ENCODE measurements at places on chromosomes 7 and 10.

DNA sequence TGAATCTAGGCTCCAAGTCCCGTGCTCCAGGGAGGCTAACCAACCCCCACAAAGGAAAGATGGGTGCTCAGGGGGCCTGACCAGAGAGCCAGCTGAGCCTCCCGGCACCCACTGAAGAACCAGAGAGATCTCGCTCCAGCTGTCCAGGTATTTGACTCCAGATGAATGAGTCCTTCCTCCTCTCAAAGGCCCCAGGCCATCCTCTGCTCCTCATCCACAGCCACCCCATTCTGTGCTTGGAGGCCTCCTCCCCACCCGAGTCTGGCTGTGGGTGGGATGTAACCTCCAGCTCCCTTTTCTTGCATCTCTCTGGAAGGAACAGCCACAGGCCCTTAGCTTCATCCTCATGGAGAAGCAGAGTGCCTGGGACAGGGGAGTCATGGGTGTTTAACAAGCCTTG, 44.6 kb downstream of the VSTM4 start:
- DNase-seq, result no peak

GRCh38 chr10:121490871-121491519, 107.2 kb downstream of the FGFR2 start:
- no peak for DNase-seq

GRCh38 chr10:11237571-11237970, 219.9 kb downstream of the CELF2 start:
- DNase-seq, result no peak

- DNase-seq, result no peak
Observed at GRCh38 chr7:25333296-25333928, 105.1 kb upstream of the NPVF start.

GRCh38 chr7:139931190-139931934, 102.3 kb downstream of the TBXAS1 start:
- DNase-seq, result no peak

- no peak for DNase-seq
Observed at GRCh38 chr7:110889335-110889734, 201.6 kb upstream of the LRRN3 start.

- DNase-seq, result no peak
Observed at GRCh38 chr10:125709553-125710474, 9.7 kb upstream of the EDRF1 start.

DNA sequence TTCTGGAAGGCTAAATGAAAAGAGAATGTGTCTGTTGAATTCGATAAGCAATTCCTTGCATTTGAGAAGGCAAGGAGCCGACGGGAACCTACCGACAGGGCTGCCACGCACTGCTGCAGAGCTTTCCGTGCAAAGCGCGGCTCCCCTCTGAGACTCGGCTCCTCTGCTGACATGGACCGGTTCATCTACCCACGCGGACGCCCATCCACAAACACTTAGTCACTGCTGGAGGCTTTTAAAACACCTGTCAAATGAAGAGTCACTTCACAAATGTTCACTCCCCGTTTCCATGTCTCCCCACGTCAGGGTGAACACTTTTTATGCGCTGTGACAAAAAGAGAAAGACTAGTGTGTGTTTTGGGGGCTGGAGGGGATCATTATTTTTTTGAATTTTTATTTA, 32.0 kb downstream of the AMZ1 start:
- DNase-seq, result no peak

- no peak for DNase-seq
Observed at GRCh38 chr10:60917331-60918280, 26.4 kb downstream of the RHOBTB1 start.

DNA sequence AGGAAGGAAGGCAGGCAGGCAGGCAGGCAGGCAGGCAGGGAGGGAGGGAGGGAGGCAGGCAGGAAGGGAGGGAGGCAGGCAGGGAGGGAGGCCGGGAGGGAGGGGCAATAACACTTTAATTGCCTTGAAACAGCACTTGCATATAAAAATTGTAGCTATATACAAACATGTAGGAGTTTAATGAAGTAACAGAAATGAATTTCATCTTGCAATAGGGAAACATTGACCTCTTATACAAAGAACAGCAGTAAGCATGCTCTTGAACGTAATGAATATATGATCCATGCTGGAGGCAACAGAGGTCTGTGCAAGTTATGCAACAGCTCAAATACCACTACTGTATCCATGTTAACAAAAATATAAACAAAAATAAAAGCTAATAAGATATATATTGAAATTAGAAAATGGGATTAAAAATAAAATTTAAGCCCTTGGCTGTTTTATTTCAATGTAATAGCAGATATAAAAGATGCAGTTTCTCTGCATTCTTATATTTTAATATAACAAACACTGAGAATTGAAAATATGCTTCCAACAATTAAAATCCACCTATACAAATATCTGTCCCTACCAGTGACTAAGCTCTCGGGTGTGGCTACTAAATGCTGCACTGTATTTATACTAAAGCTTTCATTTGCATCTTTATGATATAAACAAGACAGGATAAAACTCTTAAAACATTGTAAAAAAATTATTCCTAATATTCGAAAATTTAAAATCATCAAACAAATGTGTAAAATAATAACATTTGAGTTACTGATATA, 50.3 kb downstream of the CACNA2D1 start:
- DNase-seq, result no peak

DNA sequence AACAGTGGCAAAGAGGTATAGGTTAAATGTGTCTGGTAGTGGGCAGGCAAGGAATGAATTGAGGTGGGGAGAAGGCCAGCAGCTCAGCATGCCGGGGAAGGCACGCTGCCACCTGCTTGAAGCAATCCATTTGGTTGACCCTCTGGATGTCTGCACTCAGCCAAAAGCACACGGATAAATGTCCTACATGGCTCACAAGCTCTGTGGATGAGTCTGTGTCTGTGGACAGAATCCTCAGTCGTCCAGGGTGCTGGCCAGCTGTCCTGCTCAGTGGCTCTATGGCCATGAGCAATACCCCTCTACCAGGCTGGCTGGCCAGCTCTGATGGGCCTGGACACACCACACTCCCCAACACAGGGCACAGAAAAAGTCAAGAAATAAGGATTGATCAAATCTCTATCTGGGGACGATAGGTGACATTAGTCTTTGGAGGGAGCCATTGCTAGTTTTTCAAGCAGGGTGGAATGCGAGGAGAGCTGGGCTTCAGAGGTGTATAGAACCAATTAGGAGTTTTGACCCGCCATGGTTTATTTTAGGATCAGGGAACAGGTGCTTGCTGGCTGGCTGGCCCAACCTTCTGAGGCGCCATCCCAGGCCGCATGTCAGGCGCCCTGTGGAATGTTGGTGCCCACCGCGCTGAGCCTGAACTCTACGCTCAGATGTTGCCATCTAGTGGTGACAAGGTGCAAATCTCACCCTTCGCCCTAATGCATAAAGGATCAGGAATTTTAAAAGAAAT, 493.4 kb downstream of the TNS3 start:
- DNase-seq, result no peak

DNA sequence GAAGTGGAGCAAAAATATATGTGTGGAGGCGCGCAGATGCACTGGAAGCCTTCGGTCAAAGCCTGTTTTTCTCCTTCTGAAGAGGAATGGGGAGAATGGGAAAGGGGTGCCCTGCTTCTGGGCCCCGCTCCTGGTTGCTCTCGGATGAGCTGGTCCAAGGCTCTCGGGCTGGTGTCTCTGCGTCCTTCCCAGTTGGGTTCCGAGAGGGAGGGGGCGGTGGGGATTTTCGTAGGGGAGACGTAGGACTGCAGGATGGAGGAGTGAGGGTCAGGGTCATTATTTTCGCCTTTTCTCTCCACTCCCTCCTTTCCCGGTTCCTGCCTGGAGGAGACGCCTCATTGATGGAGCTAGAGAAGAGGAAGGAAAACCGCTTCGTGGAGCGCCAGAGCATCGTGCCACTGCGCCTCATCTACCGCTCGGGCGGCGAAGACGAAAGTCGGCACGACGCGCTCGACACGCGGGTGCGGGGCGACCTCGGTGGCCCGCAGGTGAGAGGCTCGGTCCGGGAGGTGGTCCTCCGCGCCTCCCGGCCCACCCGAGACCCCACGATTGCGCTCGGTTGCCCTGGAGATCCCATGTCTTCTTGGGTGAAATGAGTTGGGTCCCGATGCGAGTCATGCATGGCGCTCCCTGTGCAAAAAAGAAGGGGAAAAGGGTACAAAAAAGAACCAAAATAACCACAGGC, 790 bp downstream of the ADAM22 start:
- DNase-seq, result peak; percentile 12

DNA sequence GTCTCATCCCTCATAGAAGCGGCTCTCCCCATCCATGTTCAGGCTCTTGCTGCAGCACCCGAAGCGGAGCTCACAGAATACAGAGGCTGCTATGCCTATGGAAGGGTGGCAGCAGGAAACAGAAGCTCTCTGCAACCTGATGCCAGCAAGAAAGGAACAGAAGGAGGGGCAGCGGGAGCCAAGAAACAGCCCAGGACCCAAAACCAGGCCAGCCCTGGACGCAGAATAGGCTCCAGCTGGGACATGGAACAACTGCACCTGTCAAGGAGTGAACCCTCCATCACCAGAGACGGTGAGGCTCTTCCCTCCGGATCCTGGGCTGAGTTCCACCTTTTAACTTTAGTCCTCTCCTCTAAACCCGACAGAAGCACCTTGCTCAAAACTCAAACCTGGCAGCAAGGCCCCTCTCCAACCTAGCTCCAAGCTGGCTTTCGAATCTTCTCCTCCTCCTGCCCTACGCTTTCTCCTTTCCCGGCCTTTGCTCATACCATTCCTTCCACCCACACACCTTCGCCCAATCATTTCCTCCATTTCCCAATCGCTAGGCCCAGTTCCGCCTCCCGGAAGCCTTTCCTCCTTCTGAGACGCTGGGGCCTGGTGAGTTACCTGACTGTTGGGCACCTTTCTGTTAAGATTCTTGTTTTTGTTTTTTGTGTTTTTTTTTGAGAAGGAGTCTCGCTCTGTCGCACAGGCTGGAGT, 122.8 kb upstream of the ZNF92 start:
- DNase-seq, result no peak

GRCh38 chr10:51567271-51567670, 132.1 kb downstream of the CSTF2T start:
- no peak for DNase-seq

DNA sequence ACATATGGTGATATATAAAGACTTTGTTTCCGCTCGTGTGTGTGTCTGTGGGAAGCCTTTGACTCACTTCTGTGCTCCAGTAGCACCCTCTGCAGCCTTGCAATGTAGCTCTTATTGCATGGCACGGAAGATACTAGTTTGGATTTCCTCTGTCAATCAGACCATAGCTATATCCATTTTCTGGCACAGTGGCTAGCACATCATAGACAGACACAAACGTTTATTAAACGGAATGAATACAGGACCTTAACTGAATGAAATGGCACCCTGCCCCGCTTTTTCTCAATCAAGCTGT, 124.0 kb upstream of the PTPN20 start:
- DNase-seq, result no peak

- DNase-seq, result no peak
Observed at GRCh38 chr10:52755297-52756062, 17.1 kb downstream of the MBL2 start.

DNA sequence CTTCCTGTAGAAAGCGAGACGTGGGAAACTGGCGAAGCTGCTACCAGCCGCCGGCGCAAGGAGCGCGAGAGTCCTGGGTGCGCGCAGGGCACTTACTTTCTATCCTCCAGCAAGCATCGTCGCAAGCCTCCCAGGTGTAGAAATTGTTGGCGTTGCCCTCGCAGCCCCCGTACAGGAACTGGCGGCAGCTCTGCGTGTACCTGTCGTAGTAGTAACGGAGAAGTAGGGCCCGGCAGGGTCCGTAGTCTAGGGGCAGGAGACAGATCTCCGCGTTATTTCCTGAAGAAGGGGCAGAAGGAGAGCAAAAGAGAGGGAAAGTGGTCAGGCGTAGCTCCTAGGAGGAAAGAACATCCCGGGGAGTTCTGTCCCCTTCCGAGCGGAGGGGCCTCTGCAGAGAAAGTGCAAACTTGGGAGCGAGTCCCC, 501 bp downstream of the TFPI2 start:
- no peak for DNase-seq

DNA sequence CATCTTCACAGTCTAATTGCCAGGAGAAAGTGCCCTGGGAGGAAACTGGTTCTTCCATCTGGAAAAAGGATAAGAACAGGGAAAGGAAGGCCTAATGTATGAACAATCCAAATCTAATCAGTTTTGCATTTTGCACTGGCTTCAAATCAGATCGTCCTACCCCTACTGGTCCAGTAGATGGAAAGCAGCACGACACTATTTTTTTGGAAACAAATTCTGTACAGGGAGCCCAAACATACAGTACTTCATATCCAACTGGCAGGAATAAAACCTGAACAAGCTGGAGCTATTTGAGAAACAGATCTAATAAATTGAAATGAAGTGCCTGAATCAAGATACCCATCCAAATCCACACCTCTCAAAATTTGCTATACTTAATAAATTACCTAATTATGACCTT, 36.5 kb downstream of the ETV1 start:
- DNase-seq, result no peak

- no peak for DNase-seq
Observed at GRCh38 chr7:135200821-135201331, 10.4 kb downstream of the WDR91 start.

- no peak for DNase-seq
Observed at GRCh38 chr7:155999631-156000489, 187.6 kb upstream of the SHH start.

- DNase-seq, result no peak
Observed at GRCh38 chr10:97065128-97065527, 120.6 kb downstream of the SLIT1 start.

DNA sequence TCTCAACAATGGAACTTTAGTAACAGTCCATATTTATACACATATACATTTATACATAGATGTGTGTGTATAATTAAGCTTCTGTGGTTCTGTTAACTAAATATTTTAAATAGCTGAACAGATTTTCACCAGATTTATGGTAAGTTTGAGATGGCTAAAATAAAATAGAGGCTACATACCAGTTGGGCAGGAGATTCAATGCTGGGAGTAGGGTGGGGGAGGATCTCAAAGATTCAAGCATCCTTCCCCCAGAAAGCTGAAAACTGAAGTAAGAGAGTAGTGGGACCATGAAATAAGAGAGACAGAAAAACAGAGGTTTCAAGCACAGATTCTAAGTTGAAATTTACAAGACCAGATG, 14.0 kb downstream of the LRRC17 start:
- no peak for DNase-seq

- DNase-seq, result no peak
Observed at GRCh38 chr7:51645255-51645654, 328.6 kb upstream of the COBL start.

- DNase-seq, result no peak
Observed at GRCh38 chr7:30545791-30546555, 41.3 kb upstream of the GGCT start.

- DNase-seq, result no peak
Observed at GRCh38 chr7:146725520-146725919, 608.9 kb downstream of the CNTNAP2 start.

Data from stimulated activated CD4-positive, alpha-beta T cell treated with anti-CD3 and anti-CD28 coated beads, Interleukin-12 subunit alpha, Interleukin-12 subunit beta, amount 100 ng/mL, for 24 hours (primary cell).